Iris pigment epithelial cell (primary cell): ENCODE measurements at places on chromosomes 6 and 20.

DNA sequence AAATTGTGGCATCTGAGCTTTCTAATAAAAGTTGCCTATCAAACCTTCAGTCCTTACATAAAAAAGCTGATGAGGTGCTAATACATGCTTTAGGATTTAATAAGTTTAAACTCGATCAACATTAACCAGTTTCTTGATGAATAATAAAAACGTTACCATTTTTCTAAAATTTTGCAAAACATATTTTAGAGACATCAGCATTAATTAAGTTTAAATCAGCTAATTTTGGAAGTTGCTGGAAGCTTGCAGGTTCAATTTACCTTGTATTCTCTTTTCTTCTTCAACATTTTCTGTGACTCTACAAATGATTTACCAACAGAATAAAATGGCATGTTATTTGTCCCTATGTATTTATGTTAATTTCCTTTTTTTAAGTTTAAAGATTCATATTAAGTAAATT, 365.3 kb upstream of the OPRM1 start:
- DNase-seq: no peak

- DNase-seq: no peak
Measured at GRCh38 chr20:12093057-12093796, 175.5 kb downstream of the BTBD3 start.

- DNase-seq: no peak
Measured at GRCh38 chr20:5136096-5136495, 9.3 kb downstream of the CDS2 start.

DNA sequence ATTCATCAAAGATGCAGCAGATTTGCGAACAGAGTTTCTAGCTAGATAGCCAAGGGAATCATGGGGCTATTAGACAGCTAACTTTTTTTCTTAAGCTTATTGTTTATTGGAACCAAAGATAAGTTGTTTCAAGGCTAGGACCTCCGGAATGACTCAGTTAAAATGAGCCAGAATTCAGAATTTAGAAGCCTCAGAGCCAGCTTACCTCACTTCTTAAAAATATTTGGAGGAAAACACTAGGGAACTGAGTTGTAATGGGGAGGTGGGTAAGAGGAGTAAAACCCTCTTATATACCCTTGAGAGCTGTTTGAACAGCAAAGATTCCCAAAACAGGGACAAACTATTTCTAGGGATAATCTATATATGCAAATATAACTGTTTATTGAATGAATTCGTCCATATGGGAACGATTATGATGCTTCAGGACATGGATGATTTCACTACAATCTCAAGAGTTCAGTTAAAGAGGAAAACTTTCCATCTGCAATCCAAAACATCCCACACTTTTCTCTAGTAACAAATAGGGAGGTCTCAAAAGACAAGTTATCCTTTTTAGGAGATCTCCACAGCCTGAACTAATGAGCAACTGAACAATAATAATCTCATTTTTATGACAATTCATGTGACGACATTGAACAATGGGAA, 12.6 kb upstream of the CARMIL1 start:
- DNase-seq: no peak

GRCh38 chr20:57030611-57031600, 235.5 kb downstream of the BMP7 start:
- DNase-seq: peak; percentile 51

GRCh38 chr20:61056627-61057442, 195.2 kb upstream of the CDH4 start:
- no peak for DNase-seq

DNA sequence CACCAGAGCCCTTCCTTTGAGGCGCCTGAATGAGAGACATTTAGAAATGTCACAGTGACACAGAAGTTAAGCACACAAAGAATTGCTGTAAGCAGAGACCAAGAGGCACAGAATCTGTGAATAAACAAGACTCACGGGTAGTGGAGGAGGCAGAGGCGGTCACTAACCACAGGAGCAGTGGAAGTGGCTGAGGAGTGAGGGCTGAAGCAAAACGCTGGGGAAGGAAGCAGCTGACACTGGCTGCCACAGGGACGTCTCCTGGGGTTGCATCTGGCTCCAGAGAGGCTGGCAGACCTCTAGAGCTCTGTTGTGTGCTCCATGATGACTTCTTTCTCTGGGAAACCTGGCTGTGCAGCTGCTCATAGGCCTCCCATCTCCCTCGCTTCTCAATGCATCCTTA, 65.0 kb upstream of the SLC2A12 start:
- peak; percentile 31 for DNase-seq

DNA sequence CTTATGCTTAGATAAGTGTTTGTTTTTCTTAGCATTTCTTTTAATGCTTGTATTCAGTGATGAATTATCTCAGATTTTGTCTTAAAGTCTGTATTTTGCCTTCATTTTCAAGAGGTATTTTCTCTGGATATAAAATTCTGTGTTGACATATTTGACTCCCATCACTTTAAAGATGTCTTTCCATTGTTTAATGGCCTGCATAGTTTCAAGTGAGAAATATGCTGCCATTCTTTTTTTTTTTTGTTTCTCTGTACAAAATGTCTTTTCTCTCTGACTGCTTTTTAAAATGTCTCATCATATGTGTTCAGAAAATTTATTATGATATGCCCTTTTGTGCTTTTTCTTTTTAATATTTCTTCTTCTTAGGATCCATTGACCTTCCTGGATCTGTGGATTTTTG, 578.0 kb upstream of the NOX3 start:
- no peak for DNase-seq

DNA sequence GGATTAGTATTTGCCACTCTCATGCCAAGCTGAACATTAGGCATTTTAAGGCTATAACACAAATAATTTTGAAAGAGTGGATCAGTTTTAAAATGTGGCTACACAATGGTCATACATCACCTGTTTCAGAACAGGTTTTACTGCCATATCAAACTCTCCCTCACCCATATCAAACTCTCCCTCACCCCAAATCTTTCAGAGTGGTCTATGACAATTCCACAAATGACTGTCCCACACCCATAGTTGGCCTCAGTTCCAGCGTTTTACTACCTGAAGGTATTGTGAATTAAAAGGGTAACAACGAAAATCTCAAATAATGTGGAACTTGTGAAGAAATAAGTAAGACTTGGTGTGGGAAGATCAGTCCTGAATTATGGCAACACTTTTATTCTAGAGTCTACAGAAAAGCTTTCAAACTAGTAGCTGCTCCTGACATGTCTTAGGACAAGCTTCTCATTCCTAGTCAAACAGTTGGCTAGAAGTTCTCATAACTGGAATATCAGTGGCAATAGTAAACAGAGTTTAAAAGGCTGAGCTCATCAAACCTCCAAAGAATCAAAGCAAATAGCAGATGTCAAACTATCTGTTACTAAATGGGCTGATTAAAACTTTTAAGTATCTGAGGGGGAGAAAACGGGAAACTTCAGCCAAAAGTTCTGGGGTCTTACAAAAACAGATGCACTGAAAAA, 52.4 kb downstream of the MAP3K7 start:
- no peak for DNase-seq

DNA sequence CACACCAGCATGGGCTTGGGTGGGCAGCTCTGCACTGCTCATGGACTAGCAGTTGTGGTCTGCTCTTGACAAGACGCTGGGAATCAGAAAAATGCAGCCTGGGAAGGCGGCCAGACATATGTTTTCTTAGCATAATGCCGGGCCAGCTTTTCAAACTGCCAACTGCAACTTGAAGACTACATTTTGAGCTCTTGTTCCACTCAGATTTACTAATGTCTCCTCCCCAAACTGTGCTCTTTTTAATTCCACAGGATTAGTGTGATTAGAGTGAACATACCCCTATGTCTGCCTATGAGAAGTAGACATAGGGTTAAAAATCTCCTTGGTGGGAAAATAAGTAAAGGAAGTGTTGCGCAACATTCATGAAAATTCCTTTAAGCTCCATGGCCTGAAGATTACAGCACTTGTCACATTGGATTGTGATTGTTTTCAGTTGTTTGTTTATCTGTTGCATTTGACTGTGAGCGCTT, 5.3 kb upstream of the FNDC1 start:
- DNase-seq: peak; percentile 83

DNA sequence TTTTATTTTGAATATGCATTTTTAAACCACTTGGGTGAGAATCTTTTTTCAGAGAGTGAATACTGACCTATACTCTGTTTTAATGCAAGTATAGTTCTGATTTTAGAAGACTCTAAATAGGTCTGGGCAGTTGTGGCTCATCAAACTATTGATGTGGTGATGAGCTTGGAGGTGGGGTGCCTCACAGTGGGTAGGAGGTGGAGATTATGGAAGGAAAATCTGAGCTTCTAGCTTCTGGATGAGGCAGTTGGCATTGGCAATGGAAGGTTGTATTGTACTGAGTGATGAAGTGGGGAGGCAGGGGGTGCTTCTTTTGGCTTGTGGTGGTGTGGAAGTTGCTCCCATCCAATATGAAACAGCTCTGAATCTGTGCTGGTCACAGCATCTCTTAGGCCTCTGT, 52.7 kb downstream of the VAPB start:
- DNase-seq: no peak

DNA sequence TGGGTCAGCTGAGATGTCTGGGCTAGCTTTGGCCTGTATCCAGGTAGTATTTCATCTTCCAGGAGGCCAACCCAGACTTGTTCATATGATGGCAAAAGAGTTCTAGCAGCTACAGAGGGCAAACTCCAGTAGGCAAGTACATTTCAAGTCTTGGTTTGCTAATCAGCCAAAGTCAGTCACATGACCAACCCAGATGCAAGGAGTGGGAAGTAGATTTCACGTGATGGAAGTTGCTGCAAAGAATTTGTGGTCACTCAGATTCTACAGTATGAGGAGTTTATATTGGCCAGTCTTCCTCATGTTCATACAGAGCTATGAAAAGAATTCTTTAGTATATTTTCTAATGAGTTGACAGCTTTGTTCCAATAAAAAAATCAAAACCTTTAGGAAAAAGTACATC, 101.8 kb downstream of the PHACTR1 start:
- no peak for DNase-seq

GRCh38 chr6:157244780-157245179, 78.5 kb downstream of the TMEM242 start:
- no peak for DNase-seq

DNA sequence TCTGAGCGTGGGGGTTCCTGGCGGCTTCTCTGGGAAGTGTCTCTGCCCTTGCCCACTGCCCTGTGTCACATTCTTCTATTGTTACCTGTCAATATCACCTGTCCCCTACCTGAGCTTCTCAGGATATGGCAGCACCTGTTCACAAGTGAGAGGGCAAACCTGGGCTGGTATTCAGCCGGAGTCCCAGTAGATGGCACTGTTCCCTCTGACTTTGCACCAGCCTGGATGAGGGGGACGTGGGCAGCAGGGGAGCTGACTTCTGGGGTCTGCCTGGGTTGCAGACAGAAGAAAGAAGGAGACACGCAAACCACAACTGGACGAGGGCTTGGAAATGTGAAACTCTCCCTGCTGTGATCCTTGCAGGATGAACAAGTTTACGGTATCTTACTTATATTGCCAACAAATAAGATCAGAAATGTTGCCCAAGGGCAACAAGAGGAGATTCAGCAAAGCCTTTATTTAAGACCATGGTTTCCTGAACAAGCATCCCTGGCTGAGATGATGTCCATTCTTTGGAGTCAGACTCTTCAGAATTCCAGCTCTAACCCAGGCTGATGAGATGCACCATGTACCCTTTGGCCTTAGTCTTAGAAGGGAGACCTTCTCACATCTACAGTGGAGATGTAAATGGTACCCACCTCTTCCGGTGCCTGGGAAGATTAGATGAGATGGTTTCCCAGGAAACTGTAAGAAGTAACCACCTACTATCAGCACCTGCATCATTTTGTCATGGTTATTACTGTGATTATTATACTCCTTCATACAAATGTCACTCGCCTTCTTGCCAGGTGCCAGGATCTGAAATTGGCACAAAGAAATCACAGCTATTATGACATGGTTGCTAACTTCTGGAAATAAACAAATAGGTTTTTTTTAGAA, 400.0 kb upstream of the CDH4 start:
- DNase-seq: no peak

DNA sequence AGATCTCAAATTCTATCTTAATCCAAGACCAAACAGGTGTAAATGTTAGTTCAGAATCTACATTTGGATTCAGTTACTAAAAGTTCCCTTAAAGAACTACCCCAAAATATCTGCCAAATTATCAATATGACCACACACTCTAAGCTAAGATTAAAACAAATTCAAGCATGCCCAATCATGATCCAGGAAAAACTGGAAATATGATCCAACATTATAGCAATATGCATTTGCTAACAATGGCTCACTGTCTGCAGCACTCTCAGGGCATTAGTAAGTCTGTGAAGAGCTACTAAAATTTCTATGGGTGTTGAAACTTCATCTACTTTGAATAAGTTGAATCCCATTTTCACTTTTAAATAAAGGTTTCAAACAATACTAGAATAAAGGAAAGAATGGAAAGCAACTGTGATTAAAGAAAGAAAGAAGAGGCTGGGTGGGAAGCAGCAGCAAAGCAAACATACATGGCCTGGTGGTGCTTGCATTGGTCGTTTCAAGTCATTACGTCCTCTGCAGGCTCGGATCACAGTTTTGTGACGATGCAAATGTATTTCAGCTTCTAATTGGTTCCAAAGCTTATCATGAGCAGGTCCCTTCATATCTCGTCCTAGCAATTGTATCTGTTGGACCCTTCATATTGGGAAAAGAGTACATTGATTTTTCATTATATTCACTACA, 29.2 kb downstream of the GOPC start:
- no peak for DNase-seq

- DNase-seq: no peak
Measured at GRCh38 chr20:35950093-35950492, 4.2 kb downstream of the SCAND1 start.

GRCh38 chr6:134034478-134034877, 17.9 kb downstream of the SLC2A12 start:
- DNase-seq: no peak

GRCh38 chr20:4153661-4154238, 138.4 kb upstream of the RNF24 start:
- no peak for DNase-seq

DNA sequence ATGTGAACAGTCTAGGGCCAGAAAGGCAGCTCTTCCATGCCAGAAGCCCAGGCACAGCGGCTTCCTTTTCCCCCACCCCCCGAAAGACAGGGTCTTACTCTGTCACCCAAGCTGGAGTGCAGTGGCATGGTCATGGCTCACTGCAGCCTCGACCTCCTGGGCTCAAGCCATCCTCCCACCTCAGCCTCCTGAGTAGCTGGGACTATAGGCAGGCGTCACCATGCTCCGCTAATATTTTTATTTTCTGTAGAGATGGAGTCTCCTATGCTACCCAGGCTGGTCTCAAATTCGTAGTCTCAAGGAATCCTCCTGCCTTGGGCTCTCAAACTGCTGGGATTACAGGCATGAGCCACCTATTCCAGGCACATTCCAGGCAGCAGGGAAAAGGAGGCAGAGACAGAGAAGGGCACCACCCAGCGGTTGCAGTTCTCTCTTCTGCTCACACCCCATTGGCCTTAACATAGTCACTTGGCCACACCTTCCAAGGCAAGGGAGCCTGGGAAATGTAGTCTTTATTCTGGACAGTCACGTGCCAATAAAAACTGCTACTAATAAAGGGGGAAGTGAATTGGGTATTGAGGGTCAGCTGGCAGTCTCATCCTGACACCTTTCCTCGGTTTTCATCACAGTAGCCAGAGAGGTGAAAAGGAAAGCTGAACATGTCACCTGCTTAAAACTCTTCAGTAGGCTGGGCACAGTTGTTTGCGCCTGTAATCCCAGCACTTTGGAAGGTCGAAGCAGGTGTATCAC, 205.9 kb downstream of the ZMYND8 start:
- peak; percentile 74 for DNase-seq

GRCh38 chr6:45513213-45513618, 135.5 kb upstream of the SUPT3H start:
- DNase-seq: no peak
